ENCODE measurements at places on chromosomes 5 and 9.
A peak's percentile ranks its signal among the peaks of the same experiment; 100 is the strongest.

GRCh38 chr9:91222457-91222856 is 139.3 kb downstream of the AUH start:
- DNase-seq, result no peak

- peak; percentile 24 for DNase-seq
These were observed 35.5 kb downstream of the PRRC2B start for GRCh38 chr9:131429121-131430012.

DNA sequence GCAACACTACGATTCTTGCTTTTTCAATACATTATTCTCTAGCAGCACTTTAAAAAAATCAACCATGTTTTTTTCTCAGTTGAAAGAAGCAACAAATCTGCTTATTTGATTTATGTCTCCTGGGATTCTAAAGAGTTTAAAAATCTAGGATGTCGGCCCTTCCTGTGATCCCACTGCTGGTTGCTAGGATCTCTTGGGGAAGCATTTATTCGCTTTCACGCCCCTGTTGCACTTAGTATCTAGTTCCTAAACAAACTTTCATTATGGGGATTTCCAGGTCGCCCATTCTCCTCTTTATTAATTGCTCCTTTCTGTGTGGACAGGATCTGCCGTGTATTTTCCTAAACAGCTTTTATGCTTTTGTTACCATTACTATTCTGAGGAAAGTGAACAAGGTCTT is 313.5 kb downstream of the AGTPBP1 start:
- DNase-seq, result no peak

GRCh38 chr9:132947756-132948155 is 3.3 kb upstream of the TSC1 start:
- DNase-seq, result no peak
